ENCODE measurements at places on chromosomes 7 and 10. TPM values are rescaled to one million over a fixed set of nuclear protein-coding genes. Genes with fewer than 3 reads are reported as not detected.

Gene ZNF467
- total RNA-seq, result 2.9 TPM

DNA sequence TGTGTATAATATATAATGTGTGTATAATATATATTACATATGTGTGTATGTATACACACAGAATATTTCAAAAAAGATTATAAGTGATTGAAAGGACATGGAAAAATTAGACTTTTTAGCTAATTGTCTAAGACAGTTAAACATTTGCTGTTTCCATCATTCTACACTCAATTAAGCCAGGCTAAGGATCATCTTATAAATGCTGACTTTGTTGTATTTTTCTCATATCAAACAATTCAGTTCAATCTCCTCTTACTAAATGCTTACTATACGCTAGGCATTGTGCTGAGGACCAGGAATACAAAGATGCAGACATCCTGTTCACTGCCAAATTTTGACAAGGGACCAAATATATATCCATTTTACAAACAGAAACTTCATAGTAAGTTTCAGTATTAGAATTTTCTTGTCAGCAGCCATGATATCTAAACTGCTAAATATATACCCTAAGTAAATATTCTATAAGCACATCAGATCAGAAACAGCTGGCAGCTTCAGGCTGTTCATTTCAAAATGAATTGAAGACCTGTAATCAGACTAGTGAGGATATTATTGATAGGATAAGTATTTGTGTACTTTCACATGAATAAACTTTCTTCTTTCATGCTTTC, 10.3 kb upstream of the LRRN3 start:
- H3K27me3 ChIP-seq, result no peaks in the 10 kb centered on the region
- no peaks in the 10 kb centered on the region for H3K36me3 ChIP-seq
- DNase-seq, result no peak
- H3K27ac ChIP-seq, result no peak overlapping the region
- no peaks in the 10 kb centered on the region for H3K4me1 ChIP-seq
- H3K4me3 ChIP-seq, result no peak overlapping the region

DNA sequence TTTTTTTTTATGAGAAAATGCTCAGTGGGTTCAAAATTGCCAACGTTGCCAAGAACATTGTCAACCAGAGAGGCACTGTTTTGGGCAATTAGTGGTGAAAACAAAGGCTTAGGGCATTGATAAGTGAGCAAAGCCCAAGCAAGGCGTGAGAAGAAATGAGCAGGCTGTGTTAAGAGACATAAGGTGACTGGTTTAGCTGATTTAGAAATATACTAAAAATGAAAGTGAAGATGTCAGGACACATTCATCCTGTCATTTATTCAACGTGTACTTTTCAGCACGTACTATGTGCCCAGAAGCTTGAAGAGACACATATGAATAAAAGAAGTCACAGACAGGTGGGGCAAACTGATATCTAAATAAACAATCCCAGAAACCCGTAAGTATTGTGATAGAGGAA, 31.8 kb downstream of the AOAH start:
- no peaks in the 10 kb centered on the region for H3K4me1 ChIP-seq
- H3K4me3 ChIP-seq, result no peak overlapping the region

Gene SP4
- total RNA-seq, result 5.8 TPM

Gene ZNF107
- 61.9 TPM for total RNA-seq

Gene SLC18A3
- total RNA-seq, result not detected

Gene UNCX
- total RNA-seq, result not detected

DNA sequence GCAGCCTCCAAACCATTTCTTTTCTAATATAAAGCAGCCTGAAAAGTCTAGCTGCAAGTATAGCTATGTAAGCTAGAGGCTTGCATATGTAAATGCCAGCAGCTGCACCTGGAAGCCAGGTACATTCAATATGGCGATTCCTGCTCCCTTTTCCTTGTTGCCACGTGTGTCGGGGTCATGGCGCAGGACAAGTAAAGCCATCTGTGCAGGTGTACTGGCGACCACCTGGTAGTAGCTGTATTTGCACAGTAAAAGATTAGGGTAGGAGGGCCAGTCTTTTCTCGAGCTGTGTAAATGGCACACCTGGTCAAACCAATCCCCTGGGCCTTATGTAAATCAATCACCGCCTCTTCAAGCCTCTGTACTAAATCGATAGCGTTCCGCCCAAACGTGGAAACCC, 484.5 kb downstream of the MAGI2 start:
- no peaks in the 10 kb centered on the region for H3K36me3 ChIP-seq
- no peaks in the 10 kb centered on the region for H3K27me3 ChIP-seq
- DNase-seq, result no peak
- no peak overlapping the region for H3K27ac ChIP-seq

- H3K4me1 ChIP-seq, result no peaks in the 10 kb centered on the region
- H3K4me3 ChIP-seq, result no peak overlapping the region
- no peaks in the 10 kb centered on the region for H3K36me3 ChIP-seq
- no peak for DNase-seq
- H3K27ac ChIP-seq, result no peak overlapping the region
Measured at GRCh38 chr7:43628431-43628830, 45.5 kb downstream of the STK17A start.

DNA sequence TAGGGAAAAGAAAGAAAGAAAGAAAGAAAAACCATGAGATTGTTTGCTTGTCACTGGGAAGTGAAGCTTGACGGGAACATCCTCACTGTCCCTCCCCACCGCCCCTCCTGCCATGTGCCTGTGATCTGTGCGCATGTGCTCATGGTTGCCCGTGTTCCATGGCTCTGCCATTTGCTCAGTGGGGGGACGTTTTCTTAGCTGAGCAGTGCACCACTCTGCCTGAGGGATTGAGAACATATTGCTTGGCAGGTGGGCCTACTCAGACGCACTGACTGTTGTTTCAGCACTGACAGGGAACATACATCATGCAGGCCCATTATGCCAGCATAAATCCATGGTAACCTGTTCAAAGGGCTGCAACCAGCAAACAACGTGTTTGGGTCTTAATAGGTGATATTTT, 747.9 kb upstream of the GALNT17 start:
- no peak overlapping the region for H3K4me3 ChIP-seq
- H3K27me3 ChIP-seq, result no peaks in the 10 kb centered on the region
- no peak for DNase-seq
- H3K27ac ChIP-seq, result no peak overlapping the region
- no peaks in the 10 kb centered on the region for H3K4me1 ChIP-seq

GRCh38 chr10:88389456-88389855, 193.7 kb downstream of the RNLS start:
- H3K4me1 ChIP-seq, result no peaks in the 10 kb centered on the region
- DNase-seq, result peak; percentile 26
- H3K4me3 ChIP-seq, result no peak overlapping the region
- no peaks in the 10 kb centered on the region for H3K27me3 ChIP-seq
- no peaks in the 10 kb centered on the region for H3K36me3 ChIP-seq
- H3K27ac ChIP-seq, result no peak overlapping the region

- H3K4me1 ChIP-seq, result no peaks in the 10 kb centered on the region
- no peak overlapping the region for H3K27ac ChIP-seq
- no peak for DNase-seq
- no peak overlapping the region for H3K4me3 ChIP-seq
- no peaks in the 10 kb centered on the region for H3K27me3 ChIP-seq
- no peaks in the 10 kb centered on the region for H3K36me3 ChIP-seq
Measured at GRCh38 chr7:3893151-3893788, 592.2 kb downstream of the SDK1 start.

GRCh38 chr7:4745265-4745919, 30.0 kb upstream of the AP5Z1 start:
- no peaks in the 10 kb centered on the region for H3K27me3 ChIP-seq
- H3K36me3 ChIP-seq, result no peaks in the 10 kb centered on the region

DNA sequence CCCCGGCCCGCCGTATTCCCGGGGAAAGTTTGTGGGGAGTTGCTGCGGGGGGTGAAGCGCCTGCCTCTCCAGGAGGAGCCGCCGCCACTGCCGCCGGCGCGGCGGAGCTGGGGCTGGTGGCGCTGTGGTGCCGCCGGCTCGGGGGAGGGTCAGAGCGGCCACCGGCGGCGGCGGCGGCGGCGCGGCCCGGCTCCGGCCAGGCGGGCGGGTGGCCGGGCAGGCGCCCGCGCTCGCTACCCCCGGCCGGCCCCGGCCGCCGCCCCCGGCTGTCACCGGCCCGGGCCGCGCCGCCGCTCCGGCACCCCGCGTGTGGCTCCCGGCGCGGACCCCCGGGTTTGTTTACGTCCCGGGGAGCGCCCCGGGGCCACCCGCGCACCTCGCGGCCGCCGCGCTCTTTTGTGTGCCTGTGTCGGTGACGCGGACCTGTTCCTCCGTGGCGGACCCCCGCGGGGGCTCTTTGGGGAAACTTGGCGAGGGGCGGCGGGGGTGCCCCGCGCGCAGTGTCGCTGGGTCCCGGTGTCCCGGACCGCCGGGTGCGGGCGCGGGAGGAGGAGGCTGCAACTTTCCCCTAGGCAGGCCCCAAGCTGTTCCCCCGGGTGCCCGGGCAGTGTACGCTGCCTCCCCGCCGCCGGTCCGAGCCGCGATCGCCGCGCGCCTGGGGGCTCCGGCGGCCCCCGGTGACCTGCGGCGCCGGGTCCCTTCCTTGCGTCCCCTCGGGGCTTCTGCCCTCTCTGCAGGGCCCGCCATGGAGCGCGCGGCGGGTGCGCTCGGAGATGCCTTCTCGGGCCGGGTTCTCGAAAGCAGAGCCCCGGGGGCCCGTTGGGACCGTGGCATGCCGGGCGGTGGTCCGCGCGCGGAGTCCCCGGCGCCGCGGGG, 593 bp upstream of the CUX1 start:
- peak overlapping the region; percentile 94 for H3K4me3 ChIP-seq
- DNase-seq, result peak; percentile 72
- H3K36me3 ChIP-seq, result no peaks in the 10 kb centered on the region

GRCh38 chr7:12719141-12719919, 31.9 kb downstream of the ARL4A start:
- no peak overlapping the region for H3K4me3 ChIP-seq
- H3K27me3 ChIP-seq, result no peaks in the 10 kb centered on the region

Gene HIP1
- 4.3 TPM for total RNA-seq

- no peak for DNase-seq
- no peak overlapping the region for H3K4me3 ChIP-seq
- no peaks in the 10 kb centered on the region for H3K36me3 ChIP-seq
- H3K27me3 ChIP-seq, result no peaks in the 10 kb centered on the region
- no peaks in the 10 kb centered on the region for H3K4me1 ChIP-seq
Measured at GRCh38 chr7:35596061-35596460, 98.9 kb downstream of the HERPUD2 start.

- no peaks in the 10 kb centered on the region for H3K27me3 ChIP-seq
- no peaks in the 10 kb centered on the region for H3K4me1 ChIP-seq
- H3K27ac ChIP-seq, result no peak overlapping the region
- no peak overlapping the region for H3K4me3 ChIP-seq
- DNase-seq, result no peak
Measured at GRCh38 chr10:109245821-109246220, 677.5 kb downstream of the XPNPEP1 start.

Gene FOXP2
- 32.8 TPM for total RNA-seq

DNA sequence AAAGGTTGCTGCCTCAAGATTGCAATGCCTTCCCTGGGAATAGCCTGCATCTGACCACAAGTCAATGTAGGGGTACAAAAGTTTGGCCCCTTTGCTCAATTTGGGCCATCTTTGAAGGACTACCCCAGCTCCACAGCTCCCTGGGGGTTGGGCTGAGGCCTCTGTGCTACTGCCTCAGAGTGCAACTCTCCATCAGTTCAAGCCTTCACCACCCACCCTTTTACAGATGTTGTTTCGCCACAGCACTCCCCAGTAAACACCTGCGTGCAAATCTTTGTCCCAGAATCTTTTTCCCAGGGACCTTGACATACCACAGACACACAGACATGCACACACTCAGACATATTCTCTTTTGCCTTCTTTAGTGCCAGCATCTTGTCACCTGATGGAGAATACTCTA, 66.0 kb upstream of the ANKRD1 start:
- H3K36me3 ChIP-seq, result no peaks in the 10 kb centered on the region
- H3K27ac ChIP-seq, result no peak overlapping the region
- no peaks in the 10 kb centered on the region for H3K4me1 ChIP-seq
- no peak for DNase-seq
- no peak overlapping the region for H3K4me3 ChIP-seq

Gene SEMA3E
- total RNA-seq, result 2.2 TPM

Gene THSD7A
- total RNA-seq, result 2.7 TPM

- no peaks in the 10 kb centered on the region for H3K27me3 ChIP-seq
- H3K4me3 ChIP-seq, result no peak overlapping the region
- H3K27ac ChIP-seq, result no peak overlapping the region
- H3K4me1 ChIP-seq, result no peaks in the 10 kb centered on the region
- no peak for DNase-seq
- H3K36me3 ChIP-seq, result no peaks in the 10 kb centered on the region
Measured at GRCh38 chr10:51501396-51501795, 198.0 kb downstream of the CSTF2T start.
